Stimulated activated CD4-positive, alpha-beta T cell treated with anti-CD3 and anti-CD28 coated beads, Interleukin-2, amount 100 ng/mL, for 24 hours (primary cell): ENCODE measurements at places on chromosomes 5 and 9.

DNA sequence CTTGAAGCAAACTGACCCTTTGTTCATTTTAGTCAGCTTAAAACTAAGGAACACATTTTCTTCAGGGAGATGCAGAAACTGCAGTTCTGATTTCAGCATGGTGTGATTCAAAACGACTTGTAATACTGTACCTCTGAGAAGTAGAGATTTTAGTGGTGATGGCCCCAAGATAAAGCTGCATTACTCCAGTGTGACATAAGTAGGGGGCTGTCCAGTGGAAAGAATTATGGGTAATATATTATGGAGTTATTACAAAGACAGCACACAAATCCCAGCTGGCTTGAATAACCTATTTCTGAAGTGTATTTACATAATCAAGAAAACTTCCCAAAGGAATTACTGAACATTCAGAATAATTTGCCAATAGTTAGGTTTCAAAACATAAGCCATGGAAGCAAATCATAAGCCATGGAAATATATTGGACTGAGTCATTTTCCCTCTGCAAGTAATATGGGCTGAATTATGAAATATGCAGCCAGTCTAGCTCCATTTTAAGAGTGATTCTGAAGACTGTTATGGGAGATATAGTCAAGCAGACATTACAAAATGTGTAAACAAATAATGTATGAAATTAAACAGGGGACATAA lies 133.7 kb upstream of the FBXL17 start:
- no peak for DNase-seq

GRCh38 chr9:123871781-123872180 lies 58.1 kb downstream of the DENND1A start:
- DNase-seq, result no peak

- no peak for DNase-seq
Observed at GRCh38 chr9:90783552-90783951, 18.1 kb upstream of the SYK start.

- no peak for DNase-seq
Observed at GRCh38 chr5:171330021-171330420, 21.0 kb downstream of the TLX3 start.

- DNase-seq, result no peak
Observed at GRCh38 chr5:51810592-51810991, 427.3 kb downstream of the ISL1 start.

GRCh38 chr9:119836036-119836435 lies 466.8 kb upstream of the BRINP1 start:
- no peak for DNase-seq

GRCh38 chr5:133732536-133732935 lies 120.2 kb upstream of the FSTL4 start:
- DNase-seq, result no peak

GRCh38 chr9:33750839-33751339 lies 44.5 kb upstream of the PRSS3 start:
- no peak for DNase-seq

DNA sequence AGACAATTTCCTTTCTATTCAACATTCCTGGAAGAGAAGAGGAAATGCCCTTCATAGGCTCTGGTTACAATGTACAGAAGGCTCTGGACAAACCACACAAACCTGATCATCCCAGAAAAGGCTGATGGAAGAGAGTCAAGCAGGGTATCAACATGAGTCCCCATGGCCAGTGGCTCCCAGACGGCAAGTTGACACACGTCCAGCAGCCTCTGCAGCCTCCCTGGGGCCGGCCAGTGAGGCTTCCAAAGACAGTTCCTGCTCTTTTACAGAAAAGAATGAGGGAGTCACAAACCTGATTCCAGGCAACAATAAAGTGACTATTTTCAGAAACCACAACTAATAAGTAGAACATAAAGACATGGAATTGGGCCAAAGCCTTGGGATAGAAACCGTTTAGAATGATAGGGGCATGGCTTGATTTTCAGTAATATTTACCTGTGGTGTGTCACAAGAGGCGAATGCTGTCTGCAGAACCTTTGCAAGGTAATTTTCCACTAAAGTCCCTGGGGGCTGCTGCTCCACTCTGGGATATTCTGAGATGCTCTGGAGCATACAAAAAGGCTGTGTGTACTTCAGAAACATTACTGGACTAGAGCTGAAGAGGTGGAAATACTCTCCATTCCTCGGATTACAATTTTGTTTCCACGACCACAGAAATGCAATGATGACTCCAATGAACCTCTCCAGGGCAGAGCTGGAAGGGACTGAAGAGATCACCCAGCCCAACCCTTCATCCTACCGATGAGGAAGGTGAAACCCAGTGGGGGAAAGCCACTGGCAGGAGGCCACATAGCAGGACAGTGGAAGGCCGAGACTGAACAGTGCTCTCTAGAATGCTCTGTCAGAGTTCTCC lies 10.4 kb downstream of the MED27 start:
- DNase-seq, result no peak

GRCh38 chr5:14560091-14560595 lies 21.4 kb upstream of the OTULINL start:
- no peak for DNase-seq

GRCh38 chr9:121990600-121991306 lies 102.4 kb downstream of the TTLL11 start:
- no peak for DNase-seq

DNA sequence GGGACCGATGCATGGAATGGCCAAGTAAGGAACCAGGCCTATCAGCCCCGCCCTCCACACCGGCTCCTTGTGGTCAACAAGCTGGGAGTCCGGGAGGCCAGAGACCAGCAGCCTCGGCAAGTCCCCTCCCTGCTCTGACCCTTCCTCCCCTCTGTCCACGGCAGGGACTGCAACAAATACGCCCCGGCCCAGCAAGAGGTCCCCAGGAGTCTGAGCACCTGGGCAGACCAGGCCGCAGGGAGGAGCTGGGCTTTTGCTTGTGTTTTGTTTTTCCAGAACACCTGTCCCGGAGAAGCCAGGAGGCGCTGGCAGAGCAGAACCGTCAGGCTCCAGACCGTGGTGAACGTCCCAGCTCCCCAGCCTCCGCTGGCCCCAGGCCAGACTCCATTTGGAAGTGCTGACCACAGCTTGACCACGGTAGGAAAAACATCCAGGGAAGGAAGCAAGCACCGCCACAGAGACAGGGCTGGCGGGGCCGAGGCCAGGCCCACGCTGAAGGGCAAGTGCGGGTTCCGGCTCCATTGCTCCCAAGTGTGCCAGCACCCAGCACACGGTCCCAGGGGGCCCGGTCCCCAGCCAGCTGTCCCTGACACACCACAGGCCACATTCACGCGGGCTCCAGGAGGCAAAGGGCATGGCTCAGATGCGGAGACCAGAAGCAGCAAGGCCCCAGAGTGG lies 56.7 kb downstream of the VAV2 start:
- DNase-seq, result no peak

DNA sequence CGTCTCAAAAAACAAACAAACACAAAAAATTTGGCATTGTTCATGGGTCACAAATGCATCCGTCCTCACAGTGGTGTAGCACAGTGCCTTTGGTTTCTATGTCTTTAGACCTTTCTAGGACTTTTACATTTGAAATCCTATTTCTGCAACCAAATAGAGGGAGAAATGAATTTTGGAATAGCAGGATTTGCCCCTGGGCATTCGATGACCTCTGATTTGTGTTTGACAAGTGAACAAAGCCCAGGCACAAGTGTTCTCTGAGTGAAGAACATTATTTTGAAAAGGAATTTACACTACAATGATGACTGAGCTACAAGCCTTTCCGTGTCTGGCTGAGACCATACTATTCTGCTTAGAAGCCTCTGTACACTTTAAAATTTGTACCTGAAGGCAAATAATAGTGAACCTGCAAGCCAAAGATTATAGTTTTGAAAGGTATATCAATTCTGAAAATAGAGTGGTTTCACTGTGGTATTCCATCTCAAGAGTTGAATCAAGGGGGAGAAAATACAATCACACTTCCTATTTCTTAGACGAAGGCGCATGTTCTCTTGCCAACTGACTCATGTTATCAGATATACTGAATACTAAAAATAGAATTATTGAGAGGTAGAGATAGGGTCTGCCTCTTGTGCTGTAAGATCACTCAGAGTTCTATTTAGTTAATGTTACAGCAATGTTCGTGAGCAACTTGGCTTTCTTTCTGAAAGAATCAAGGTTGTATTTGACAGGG lies 297.6 kb downstream of the KDM4C start:
- DNase-seq, result no peak

DNA sequence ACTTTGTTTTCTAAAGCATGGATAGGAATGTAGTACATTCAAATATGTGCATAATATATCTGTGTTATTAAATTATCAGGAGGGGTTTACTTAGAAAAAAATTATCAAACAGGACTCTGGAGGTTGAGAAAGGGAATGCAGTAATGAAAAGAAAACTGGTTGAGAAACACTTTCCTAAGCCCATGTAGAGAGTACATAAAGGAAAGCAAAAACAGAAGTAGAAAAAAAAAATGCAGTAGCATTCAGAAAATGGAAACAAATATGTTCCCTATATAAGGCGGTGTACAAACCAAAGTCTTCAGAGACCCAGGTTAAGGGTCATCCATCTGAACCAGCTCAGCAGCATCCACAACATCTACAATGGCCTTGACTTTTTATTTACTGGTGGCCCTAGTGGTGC lies at the start of gene IFNA8:
Gene IFNA8 (plus strand): TSS at position 301 of the 400 bp plus-strand sequence. CDS start 60 bp downstream, at position 361.
- DNase-seq, result no peak

GRCh38 chr5:72065751-72066255 lies 41.5 kb upstream of the MAP1B start:
- DNase-seq, result no peak

DNA sequence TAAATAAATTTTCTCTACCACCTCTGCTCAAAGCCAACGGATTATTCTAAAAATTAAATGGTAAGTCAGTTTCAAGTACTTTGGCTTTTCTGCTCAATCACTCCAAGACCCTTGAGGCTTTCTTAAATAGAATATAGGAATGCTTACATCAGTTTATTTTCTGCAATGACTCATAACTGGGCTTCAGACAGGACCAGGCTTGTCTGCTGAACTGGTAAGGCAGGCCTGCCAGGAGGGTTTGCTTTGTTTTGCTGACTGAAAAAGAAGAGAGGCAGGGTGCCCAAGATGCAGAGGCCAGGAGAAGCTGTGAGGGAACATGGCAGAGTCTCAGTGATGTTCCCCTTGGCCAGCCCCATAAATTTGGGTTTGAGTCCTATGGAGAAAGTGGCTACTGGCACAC lies 60.3 kb upstream of the EPB41L4A start:
- DNase-seq, result no peak

DNA sequence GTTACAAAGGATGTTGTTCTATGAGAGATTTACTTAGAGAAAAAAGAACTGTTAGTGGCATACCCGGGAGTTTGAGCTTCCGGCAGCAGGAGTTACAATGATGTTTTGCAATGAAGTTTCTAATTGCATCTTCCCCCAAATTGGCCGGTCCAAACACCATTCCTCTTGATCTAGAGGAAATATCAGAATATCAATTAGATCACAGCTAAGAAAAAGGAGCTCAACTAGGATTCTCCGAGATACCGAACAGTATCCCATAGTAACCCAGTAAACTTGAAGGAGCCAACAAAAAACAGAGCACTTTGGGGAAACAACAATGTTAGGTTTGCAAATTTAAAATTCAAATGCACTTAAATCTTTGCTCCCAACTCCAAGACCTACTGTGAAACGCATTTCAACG lies 159.5 kb downstream of the TRPM6 start:
- no peak for DNase-seq

DNA sequence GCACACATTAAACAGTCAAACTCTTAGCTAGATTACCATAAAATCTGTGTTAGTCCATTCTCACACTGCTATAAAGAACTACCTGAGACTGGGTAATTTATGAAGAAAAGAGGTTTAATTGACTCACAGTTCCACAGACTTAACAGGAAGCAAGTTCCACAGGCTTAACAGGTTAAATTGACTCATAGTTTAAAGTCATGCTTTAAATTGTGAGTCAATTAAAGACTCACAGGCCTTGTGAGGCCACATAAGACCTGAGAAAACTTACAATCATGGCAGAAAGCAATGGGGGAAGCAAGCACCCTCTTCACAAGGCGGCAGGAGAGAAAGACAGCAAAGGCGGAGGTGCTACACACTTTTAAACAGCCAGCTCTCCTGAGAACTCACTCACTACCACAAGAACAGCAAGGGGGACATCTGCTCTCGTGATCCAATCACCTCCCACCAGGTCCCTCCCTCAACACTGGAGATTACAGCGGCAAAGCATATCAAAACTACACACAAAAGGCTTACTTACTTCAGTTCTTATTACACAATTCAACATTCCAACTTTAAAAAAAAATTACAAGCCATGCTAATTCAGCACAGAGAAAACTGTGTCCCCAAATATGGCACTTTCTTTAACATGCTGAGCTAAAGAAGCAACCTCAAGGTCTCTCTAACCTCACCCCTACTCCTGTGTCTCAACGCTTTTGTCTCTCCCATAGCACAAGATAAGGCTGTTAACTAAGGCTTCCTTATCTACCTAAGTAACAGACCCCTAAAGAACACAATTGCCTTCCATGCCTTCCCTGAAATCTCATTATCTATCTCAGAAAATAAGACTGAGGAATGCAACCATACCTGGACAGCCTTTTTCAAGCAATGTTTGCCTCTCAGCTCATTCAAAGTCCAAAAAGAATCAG lies 805.1 kb downstream of the NR2F1-AS1 start:
- DNase-seq, result no peak
